ENCODE measurements at places on chromosomes 16 and 17.

DNA sequence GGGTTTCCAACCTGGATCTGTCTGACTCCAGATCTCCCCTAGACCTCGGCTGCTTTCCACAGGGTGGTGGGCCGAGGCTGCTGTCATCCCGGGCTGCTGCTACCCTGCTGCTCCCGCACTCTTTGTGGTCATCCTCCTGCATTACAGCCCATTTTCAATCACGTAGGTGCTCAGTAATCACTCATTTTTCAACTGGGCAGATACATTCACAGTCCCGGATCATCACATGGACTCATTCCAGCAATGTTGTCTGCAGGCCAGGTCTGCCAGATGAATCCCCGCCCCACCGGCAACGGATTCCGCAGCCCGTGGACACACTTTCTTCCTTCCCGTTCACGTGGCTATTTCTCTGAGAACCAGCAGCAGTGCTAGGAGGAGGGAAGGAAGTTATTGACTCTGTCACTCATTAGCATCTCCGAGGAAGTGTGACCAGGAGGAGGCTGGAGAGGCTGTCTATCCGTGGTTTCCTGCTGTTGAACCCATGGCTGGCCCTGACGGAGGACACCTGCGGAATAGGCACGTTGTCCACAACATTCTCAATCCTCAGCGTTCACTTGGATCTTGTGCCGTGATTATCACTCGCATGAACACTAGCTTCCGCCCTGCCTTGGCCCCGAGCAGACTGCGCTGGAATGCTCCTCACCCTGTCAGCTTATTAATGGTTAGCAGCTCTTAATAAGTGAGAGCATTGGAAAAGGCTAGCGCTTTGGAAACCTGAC is 14.7 kb upstream of the ZCCHC14 start:
- DNase-seq = no peak

- no peak for DNase-seq
These were observed 4.5 kb downstream of the TMEM114 start for GRCh38 chr16:8585857-8586256.

DNA sequence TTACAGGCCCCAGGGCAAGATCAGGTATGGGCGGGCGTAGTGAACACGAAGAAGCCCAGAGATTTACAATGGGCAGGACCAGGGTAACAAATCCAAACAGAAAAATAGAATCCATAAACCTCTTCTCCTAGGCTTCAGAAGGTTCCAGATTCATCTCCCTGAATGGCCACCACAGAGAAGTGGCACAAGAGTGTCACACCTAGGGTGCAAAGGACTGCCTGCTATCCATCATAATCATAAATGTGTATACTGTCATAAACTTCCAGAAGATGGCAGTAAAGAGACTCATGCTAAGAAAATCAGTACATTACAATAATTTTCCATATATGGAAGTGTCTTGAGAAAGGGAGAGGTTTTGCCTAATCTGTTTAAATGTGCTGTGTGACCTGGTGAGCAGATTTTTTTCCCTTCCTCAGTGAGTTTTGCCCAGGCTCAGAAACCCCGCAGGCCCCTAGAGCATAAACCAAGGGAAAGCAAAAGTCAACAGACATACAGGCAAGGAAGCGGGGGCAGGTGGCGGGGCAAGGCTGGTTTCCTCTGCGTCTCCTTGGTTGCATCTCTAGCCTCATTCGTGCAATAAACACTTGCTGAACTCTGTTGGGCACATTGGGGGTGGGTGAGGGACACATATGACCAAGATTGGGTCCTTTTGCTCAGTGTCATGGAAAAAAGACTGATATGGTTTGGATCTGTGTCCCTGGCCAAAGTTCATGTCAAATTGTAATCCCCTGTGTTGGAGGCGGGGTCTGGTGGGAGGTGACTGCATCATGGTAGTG is 92.0 kb upstream of the CDH5 start:
- no peak for DNase-seq

DNA sequence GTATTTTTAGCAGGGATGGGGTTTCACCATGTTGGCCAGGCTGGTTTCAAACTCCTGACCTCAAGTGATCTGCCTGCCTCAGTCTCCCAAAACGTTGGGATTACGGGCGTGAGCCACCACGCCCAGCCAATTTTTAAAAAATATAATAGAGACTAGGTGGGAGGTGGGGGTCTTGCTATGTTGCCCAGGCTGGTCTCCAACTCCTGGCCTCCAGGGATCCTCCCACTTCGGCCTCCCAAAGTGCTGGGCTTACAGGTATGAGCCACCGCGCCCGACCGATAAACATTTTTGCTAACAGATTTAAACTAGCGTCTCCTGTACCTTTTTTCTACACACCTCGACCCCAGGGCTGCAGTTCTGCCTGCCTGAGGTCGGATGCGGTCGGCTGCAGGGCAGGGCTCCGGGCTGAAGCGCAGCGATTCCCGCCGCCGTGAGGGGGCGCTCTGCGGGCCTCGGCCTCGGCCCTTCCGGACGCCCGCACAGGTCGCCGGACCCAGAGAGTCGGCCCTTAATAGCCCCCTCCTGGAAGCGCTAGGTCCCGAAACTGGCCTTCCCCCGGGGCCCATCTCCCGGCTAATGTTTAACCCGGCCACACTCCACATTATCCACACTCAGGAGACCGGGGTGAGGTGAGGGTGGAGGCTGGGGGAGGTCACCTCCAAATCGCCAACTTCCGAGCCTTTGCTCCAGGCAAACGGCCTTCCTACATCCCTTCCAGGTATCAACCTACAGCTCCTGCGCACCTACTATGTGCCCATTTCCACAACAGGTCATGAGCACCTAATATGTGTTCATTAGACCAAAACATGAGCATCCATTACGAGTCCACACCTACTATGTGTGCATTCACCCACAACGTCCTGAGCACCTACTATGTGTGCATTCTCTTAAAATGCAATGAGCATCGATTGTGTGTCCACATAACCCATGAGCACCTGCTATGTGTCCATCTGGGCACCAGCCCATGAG is 2.0 kb upstream of the GLIS2 start:
- no peak for DNase-seq

DNA sequence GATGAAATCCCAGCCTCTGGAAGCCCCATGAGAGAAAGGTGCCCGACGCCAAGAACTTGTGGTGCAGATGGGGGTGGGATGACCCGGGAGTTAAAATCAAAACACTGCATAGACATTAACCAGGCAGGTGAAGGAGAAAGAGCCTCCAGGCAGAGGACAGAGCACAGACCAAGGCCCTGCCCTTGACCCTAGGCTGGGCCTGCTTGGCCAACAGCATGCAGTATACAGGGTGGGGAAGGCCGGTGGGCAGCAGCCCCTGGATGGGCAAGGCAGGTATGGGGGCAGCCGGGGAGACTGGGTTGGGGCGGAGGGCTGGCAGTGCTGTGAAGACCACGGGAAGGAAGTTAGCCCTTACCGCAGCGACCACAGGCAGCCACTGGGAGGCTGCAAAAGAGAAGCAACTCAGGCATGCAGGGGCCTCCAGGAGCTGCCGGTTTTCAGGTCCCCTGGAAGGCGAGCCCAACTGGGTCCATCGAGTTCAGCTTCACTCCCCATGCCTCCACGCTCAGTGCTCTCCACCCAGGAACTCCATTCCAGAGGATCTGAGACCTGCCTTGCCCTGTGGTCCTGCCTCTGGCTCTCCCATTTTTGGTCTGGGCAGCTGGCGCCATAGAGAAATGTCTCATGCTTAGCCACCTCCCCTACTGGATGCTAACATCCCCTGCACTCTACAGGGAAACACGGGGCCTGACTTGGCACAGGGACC is 81.2 kb downstream of the C16orf95 start:
- DNase-seq = no peak

- DNase-seq = no peak
These were observed 4.8 kb downstream of the ATP2A3 start for GRCh38 chr17:3959295-3959899.

DNA sequence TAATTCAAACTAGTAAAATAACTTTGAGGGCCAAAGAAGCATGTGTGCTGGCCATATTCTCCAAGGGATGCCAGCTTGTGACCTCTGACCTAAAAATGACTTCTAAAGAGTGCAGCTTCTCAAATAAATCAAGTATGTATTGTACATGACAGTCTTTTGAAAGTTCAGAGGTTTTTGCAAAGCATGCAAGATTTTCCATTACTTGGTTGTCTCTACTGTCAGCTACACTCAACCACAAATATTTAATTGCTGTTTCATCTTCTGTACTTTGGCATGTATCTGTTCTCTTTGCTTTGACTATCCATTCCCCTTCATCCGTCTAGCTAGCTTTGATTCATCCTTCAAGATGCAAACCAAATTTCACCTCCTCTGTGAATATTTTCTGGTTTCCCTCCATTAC is 121.9 kb upstream of the HS3ST2 start:
- no peak for DNase-seq

DNA sequence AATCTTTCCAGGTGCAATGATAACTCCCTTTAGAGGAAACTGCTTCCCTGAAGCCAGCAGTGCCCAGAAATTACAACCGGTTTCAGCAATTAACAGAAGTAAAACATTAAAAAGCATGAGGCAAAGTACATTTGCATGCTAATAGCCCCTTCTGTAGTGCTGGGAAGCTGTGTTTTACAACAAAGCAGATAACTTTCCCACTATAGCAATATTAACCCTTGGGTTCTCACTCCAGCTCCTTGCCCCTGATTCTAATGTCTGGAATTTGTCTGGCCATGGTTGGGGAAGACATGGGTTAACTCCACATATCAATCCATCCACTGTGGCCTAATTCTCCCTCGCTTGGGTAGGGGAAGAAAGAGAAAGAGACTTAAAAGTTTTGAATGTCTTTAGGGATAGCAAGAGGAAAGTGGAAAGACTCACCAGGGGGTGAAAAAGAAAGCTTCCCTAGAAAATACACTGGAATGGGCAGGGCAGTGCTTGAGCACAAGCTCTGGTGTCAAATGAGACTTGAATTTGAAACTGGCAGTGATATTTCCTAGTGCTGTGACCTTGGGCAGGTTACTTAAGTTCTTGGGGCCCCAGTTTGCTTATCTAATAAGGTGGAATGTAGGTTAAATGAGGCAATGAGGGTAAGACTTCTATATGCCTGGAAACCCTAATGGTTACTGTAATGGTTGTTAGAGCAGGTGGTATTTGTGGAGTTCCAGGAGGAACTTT is 102.0 kb downstream of the SOX9 start:
- no peak for DNase-seq

- DNase-seq = no peak
These were observed 1741.2 kb downstream of the TP53TG3F start for GRCh38 chr16:35200662-35201061.

DNA sequence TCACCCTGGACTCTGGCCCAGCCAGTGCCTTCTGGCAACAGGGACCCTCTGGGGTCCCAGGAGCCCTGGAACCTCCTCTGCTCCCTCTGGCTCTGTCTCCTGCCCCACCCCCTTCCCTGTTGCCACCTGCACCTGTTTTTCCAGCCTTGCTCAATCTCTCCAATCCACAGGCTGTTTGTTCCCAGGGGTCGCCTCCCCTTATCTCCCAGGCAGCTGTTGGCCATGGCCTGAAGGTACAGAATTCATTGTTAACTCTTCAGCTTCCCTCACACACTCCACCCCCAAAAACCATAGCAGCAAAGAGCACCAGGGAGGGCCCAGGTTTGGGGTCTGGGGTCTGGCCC is 39.3 kb upstream of the TOB1 start:
- no peak for DNase-seq

DNA sequence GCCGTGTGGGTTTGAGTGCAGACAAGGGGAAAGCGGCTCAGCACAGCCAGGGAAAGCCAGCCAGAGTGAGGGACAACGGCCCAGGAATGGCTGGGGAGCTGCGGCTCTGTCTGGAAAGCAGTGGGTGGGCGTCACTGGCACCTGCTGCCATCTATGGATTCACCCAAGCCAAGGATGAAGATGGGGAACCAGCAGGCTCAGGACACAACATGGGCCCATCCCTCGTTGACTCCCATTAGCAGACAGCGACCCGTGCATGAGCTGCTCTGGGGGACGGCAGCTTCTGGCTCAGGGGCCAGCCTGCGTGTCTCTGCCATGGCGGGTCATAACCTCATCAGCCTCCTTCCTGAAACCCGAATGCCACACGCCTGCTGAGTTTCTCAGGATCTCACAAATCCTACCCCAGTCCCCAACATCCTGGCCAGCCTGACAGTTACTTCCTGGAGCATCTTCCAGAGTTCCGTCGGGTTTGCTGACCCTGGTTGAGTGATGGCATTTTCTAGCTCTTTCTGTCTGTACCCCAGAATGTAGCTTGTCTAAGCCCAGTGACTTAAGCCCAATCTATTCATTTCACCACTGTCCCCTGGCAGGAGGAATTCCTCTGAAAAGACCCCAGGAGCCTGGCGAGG is 50.7 kb downstream of the SLC7A5 start:
- no peak for DNase-seq

DNA sequence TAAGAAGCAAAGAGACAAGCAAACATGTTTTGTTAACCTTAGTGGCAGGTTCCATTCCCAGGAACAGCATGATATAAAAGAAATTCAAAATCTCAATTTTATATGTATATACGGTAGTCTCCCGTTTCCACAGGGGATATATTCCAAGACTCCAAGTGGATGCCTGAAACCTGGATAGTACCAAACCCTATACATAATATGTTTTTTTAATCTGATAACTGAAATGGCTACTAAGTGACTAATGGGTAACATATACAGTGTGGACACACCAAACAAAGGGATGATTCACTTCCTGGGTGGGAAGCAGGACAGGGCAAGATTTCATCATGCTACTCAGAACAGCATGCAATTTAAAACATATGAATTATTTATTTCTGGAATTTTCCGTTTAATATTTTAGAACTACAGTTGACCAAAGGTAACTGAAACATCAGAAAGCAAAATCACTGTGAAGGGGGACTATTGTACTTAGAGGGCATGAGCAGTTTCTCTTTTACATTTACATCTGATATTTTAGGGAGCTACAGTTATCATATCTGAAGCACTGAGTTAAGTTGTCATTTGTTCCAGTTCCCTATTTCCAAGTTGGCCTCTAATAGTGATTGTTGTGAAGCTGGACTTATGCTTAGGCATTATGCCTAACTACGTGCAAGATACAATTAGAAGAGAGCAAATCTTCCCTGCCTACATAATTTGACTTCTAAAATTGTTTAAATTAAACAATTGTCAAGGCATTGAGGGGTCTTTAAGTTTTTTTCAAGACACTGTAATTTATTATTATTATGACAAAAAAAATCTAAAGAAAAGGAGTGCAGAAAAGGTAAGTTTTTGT is 34.1 kb upstream of the ABCA6 start:
- peak; percentile 49 for DNase-seq

GRCh38 chr17:42682722-42683403 is 532 bp downstream of the CNTNAP1 start:
- DNase-seq = no peak

DNA sequence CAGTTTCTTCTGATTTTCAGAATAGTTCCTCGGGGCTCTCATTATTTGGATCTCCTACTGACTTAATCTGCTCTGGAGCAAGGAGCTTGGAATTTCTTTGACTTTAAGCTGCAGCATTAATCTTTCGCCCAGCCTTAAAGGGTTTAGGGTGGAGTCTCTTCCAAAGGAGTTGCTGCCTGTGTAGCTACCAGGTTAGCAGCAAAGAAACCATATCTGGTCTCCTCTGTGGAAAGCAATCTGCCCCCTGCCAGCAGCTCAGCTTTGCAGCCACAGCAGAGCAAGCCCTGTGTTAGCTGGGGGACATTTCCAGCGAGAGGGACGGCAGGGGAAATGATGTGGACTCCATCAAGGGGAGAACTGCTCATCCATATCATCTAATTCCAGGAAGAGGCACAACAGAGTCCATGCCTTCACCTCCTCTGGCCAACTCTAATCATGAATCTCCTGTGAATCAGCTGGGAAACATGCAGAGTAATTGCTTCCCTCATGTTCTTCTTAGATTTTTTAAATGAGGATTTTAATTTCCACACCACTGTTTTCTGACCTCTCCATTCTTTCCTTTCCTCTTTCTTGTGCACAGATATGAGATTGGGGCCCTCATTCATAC is 827.6 kb upstream of the CA10 start:
- DNase-seq = no peak

Data from fibroblast of skin of left quadriceps (primary cell).